H9 (cell line): ENCODE measurements at places on chromosomes 7 and 10. TPM values are rescaled to one million over a fixed set of nuclear protein-coding genes. Genes with fewer than 3 reads are reported as not detected.

- no peak overlapping the region for H3K27ac ChIP-seq
- DNase-seq: no peak
- H3K4me1 ChIP-seq: peaks cover 3% of the 10 kb centered on the region; the same call in 1 of the 2 replicates
- no peaks in the 10 kb centered on the region for H3K27me3 ChIP-seq
- peaks cover 42% of the 10 kb centered on the region for H3K36me3 ChIP-seq
Measured at GRCh38 chr10:95254629-95255028, 36.2 kb downstream of the PDLIM1 start.

- DNase-seq: no peak
- no peaks in the 10 kb centered on the region for H3K27me3 ChIP-seq
- no peak overlapping the region for H3K4me3 ChIP-seq
- no peak overlapping the region for H3K27ac ChIP-seq
Measured at GRCh38 chr7:134636008-134636449, 10.6 kb upstream of the BPGM start.

- no peaks in the 10 kb centered on the region for H3K36me3 ChIP-seq
- H3K27me3 ChIP-seq: no peaks in the 10 kb centered on the region
- DNase-seq: no peak
- H3K4me1 ChIP-seq: peaks cover 4% of the 10 kb centered on the region; the same call in 1 of the 2 replicates
Measured at GRCh38 chr10:33157103-33157502, 177.4 kb downstream of the NRP1 start.

GRCh38 chr7:64907641-64908326 lies 4.7 kb downstream of the ZNF273 start:
- no peak overlapping the region for H3K4me3 ChIP-seq
- DNase-seq: no peak
- H3K27ac ChIP-seq: no peak overlapping the region
- no peaks in the 10 kb centered on the region; the same call in 1 of the 2 replicates for H3K4me1 ChIP-seq
- no peaks in the 10 kb centered on the region for H3K27me3 ChIP-seq
- H3K36me3 ChIP-seq: peaks cover 41% of the 10 kb centered on the region

DNA sequence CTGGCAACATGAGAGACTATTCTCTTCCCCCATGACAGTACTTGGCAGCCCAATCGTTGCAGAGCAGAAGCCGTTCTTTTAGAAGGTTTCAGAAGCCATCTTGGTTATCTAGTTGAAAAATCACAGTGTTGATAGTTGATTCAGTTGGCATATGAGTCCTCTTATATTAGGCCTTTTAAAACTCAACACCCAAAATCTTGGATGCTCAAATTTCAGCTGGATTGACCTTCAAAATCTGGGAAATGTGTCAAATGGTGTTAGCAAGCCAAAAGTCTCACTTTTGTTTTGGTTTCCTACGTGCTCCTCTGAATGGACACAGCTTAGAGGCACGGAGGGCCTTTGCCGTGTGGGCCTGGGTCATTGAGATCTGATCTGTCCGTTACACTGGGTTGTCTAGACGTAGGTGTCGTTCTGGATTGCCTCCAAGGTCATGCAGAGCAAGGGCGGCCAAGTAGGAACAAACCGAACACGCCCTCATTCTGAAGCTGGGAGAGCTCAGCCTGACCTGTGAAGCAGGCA lies 59.3 kb upstream of the BMPER start:
- H3K27ac ChIP-seq: no peak overlapping the region
- no peaks in the 10 kb centered on the region for H3K4me1 ChIP-seq
- H3K27me3 ChIP-seq: no peaks in the 10 kb centered on the region

- DNase-seq: no peak
- H3K4me1 ChIP-seq: no peaks in the 10 kb centered on the region; the same call in 1 of the 2 replicates
- H3K27ac ChIP-seq: no peak overlapping the region
- peak overlapping the region; percentile 48; the same call in 1 of the 3 replicates for H3K4me3 ChIP-seq
Measured at GRCh38 chr7:155809947-155810769, 2.1 kb downstream of the SHH start.

DNA sequence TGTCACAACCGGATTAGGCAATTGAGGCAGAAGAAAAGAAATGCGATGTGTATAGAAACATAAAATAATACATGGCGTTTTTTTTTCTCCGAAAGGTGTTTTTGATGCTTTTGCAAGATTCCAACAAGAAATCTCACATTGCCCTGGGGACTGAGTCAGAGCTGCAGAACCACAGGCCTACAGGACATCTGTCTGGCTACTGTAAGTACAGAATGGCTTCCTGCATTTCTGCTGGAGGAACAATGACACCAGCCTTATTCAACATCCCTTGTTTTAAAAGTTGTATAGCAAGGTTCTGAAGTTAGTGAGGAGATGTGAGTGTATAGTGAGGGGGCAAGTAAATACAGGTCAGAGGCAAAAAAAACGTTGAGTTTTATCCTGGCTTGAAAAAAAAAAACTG lies 256.4 kb downstream of the ABCA13 start:
- no peaks in the 10 kb centered on the region for H3K4me1 ChIP-seq
- no peak overlapping the region for H3K4me3 ChIP-seq
- no peaks in the 10 kb centered on the region for H3K27me3 ChIP-seq
- no peak for DNase-seq

DNA sequence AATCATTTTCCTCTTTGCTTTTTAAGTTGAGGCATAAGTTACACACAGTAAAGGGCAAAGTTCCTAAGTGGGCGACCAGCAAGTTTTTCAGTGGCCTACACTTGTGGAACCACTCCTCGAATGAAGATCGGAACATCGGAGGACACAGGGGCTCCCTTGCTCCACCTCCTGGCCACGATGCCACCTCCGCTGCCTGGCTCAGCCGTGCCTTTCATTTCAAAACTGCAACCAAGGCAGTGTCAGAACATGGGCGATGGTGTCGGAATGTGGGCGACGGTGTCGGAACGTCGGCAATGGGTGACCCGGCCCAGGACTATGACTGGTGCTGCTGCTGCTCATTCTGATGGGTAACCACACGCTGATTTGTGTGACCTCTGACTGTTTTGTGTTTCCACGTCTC lies 9.6 kb upstream of the VIPR2 start:
- no peaks in the 10 kb centered on the region for H3K4me1 ChIP-seq
- H3K36me3 ChIP-seq: no peaks in the 10 kb centered on the region
- no peaks in the 10 kb centered on the region for H3K27me3 ChIP-seq
- DNase-seq: no peak
- no peak overlapping the region for H3K4me3 ChIP-seq

DNA sequence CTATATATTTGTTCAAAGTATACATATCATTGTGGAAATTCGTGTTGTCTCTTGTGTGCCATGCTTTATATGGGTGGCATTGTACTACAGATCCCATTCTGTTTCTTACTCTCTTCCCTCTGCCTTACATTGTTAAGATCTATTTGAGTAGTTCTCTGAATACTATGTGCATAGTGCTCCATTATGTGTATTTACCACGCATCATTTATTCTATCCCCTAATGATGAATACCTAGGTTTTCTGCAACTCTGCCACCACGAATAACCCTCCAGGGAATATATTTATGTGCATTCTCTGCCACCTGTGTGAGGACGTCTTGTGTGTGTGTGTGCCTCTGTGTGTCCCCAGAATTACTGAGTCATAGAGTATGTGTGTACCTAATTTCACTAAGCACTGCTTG lies 431.2 kb upstream of the C7orf33 start:
- H3K4me1 ChIP-seq: no peaks in the 10 kb centered on the region
- H3K27me3 ChIP-seq: no peaks in the 10 kb centered on the region
- H3K36me3 ChIP-seq: no peaks in the 10 kb centered on the region

Gene BAZ1B
- 95.7 and 96.4 TPM in 2 replicates for total RNA-seq

Gene UPP1
- 34.2 and 36.4 TPM in 2 replicates for total RNA-seq

Gene PDE1C
- 0.17 and 0.31 TPM in 2 replicates for total RNA-seq

Gene BTBD16
- total RNA-seq: not detected in 2 replicates

Gene CNPY1
- total RNA-seq: not detected in 2 replicates
